ENCODE measurements at places on chromosomes 13 and 19.
A peak's percentile ranks its signal among the peaks of the same experiment; 100 is the strongest.

DNA sequence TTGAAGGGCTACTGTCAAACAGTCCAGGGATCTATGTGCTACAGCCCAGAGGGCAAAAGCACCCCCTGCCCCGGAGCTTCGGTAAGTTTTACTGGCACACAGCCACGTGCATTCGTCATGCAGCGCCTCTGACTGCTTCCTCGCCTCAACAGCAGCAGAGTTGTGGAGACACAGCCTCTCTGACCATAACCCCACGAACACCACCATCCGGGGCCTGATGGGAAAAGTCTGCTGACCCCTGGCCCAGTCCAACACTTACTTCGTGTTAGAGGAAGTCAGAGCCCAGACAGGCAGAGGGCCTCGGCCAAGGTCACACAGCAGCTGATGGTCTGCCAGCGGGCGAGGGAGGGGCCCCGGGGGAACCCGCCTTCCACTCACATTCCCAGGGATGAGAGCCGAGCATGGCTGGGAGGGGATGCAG lies 5.1 kb downstream of the CBARP start:
- no peak for DNase-seq

GRCh38 chr13:75657111-75657510 lies 21.0 kb downstream of the LMO7 start:
- DNase-seq, result no peak

DNA sequence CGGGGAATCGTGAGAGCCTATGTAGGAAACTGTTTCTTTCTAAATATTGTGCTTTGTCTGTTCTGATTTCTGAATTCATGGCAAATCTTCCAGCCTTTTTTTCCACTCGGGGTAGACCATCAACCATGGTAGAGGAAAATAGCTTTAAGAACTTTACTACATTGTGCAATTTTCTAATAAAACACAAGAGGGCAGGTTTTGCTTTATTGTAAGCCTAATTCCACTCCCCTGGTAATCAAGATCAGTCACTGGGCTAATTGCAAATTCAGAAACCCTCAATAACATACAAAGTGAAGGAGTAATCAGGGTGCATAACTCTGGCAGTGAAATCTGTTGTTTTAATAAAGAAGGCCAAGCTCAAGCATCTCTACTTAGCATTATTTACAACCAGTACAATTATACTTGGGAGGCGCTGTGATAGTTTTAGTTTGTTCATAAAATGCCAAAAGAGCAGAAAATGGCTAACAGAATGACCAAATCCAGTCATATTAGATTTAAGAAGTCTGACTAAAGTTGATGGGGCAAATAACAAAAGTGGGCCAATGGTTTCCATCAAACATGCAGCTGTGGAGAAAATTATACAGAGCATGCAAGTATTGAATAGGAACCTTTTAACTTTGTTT lies 43.8 kb downstream of the DCT start:
- no peak for DNase-seq

DNA sequence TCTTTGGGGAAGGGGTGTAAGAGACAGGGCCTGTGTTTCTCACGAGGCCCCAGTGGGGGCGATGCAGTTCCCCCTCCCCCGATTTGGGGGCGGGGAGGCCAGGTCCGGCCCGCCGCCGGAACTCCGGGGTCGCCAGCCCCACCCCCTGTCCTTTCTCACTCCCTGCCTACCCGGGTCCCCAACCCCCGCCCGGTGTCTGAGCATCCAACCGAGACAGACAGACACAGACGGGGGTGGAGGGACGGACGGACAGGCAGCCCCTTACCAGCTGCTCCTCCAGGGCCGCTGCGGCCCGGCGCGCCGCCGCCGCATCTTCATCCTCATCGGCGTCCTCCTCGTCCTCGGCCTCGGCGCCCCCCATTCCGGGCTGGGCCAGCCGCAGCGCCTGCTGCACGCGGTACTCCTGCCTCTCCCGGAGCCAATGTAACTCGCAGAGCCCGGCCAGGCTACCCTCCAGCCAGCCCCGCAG lies 397 bp downstream of the DACT3 start:
- no peak for DNase-seq

- no peak for DNase-seq
Measured at GRCh38 chr19:14830702-14831101, 4.3 kb downstream of the OR7A5 start.

DNA sequence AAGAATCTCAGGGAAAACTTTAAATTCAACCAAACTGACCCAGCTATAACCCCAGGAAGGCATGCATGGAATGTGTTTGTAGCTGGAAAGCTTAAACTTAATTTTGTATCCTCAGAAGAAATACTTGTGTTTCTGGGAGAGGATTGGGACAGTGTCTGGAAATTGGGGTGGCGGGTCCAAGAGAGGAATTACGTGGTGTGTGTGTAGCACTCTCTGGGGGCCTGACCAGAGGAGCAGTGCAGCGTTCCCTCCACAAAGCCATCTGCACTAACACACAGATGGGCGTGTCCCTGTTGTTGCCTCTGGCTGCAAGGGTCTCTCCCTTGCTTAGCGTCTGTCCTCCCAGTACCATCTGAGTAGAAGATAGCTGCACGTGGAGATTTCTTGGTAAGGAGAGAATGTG lies 6.4 kb downstream of the GARRE1 start:
- DNase-seq, result no peak

DNA sequence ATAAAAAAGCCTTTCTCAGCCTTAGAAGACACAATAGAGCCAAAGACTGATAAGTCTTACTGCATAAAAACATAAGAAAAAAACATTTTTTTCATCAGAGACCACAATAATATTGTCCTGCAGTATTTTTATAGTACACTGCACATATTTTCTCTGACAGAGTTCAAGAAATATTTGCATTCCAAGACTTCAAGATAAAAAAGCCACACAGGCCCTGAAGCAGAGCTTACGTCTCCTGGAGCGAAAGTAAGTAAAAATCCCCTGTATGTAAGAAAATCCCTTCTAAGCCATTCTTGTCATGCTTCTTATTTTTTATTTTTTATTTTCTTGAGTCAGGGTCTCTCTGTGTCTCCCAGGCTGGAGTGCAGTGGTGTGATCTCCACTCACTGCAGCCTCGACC lies 755.9 kb downstream of the LIG4 start:
- DNase-seq, result no peak

- peak; percentile 82 for DNase-seq
Measured at GRCh38 chr19:3413796-3414327, 47.5 kb downstream of the NFIC start.

DNA sequence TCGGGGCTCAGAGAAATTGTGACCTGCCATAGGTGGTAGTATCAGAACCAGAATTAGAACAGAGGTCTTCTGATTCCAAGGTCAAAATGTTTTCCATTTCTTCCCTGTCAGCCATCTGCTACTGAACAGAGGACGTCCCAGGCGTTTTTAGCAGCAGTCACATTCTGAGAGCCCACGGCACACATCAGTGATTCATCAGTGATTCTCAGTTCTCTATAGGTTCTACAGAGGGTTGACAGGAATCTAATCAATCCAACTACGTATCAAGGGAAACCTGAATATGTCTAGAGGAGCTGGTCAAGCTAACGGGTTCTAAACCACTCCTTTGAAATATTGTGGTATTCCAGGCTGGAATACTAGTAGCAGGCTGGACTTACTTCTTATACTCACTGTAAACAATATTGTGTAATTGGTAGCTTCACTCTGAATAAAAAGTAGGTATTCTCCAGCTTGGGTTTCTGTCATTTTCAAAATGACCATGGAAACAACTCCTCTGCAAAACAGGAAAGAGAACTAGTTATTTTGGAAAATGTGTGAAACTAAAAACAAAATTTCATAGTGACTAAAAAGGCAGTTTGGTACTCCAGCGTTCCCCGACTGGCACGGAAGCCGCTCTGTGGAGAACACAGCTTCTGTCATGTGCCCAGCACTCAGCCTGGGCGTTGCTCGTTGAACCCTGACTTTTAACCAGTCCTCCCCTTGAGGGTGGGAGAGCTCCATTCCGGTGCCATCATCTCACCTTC lies 43.2 kb downstream of the FLT3 start:
- DNase-seq, result no peak
